ENCODE measurements at places on chromosomes 16 and 17.

DNA sequence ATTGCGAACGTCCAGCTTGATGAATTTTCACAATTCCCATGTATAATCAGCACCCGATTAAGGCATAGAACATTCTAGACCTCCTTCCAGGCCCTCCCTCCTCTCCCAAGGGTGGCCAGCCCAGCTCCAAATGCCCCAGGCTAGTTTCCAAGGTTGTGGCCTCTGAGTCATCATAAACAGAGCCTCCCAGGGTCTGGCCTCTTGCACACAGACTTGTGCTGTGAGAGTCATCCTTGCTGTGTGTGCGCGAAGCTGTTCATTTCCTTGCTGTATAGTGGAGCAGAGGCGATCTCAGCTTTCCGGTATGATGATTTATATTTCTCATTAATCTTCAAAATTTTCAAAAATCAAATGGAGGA lies 20.5 kb upstream of the JPH3 start:
- DNase-seq: no peak

DNA sequence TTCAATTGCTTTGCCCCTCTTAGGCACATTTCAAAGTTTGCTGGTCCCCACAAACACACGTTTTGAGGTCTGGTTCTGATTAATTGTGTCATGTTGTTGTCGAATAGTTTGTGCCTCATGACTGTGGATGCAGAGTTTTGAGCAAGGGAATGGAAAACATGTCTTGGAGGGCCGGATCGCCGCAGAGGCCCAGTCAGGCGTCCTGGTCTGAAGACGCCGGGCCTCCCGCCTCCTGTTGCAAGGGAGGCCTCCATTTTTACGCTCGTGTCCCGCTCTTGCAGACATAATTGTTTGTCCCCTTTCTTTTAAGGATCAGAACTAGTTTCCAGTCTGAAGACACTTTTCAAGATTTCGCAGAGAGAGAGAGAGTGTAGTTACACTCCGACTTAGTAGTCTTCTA lies 3.2 kb downstream of the NTN1 start:
- no peak for DNase-seq

- DNase-seq: no peak
Observed at GRCh38 chr17:68456339-68457167, 743 bp downstream of the WIPI1 start.

DNA sequence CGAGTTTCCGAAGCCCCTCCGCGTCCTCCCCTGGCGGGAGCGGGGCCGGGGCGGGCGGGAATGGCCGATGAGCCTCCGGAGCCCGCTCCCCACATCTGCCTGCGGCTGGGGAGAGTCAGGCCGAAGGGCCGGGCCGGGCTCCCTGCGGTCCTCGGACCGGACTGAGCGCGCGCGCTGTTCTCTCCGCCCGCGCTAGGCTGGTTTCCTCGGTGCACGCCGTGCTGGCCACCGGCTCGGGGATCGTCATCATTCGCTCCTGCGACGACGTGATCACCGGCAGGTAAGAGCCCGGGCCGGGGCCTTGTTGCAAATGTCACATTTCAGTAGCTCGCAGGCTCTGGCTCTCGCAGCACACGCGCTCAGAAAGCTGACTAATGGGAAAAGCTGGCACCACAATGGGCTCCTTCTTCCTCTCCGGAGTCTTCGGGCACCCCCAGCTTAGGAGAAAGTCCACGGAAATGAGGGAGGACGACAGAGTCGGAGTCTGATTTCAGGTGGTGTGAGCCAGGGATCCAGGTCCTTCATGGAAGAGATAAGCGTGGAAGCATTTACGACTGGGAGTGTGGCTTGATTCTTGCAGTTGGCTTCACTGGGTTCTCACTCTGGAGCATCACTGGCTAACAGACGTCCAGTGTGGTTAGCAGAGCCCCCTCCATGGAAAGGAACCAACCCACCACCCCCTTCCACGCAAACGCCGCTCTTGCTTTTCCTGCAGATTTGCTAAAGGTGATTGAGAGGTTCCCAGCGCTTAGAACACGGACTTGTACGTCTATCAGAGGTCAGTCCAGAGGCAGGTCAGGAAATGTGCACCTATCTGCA lies 715 bp downstream of the TLCD3A start:
- DNase-seq: no peak

DNA sequence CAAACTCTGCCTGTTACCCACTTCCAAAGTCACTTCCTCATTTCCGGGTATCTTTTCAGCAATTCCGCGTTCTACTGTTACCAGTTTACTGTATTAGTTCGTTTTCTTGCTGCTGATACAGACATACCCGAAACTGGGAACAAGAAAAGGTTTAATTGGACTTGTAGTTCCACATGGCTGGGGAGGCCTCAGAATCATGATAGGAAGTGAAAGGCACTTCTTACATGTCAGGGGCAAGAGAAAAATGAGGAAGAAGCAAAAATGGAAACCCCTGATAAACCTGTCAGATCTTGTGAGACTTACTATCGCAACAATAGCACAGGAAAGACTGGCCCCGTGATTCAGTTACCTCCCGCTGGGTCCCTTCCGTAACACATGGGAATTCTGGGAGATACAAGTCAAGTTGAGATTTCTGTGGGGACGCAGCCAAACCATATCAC lies 30.9 kb downstream of the PAFAH1B1 start:
- no peak for DNase-seq

DNA sequence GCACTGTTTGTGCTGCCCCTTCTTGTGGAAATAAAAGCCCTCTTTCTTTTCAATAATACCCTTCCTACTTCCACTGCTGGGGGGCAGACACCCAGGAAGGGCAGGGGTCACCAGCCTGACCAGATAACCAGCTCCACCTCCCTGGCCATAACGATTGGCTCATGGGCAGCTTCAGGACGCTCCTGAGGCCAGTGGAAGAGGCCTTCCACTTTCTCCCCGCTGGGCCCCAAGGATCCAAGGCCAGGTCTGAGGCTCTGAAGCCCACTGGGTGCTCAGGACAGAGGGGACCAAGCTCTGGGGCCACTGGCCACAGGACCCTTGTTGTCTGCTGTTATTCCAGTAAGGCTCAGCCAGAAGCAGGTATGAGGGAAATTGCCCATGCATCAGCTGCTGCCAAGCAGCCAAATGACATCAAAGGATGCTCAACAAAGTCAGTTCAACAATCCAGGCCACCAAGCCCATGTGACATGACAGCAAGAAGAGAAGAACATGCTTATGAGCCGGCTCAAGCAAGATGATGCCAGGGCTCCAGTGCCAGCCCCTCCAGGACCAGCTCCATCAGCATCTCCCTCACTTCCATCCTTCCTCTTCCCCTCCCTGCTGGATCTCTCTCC lies 238.8 kb downstream of the ZNF423 start:
- DNase-seq: no peak

GRCh38 chr16:85301231-85301630 lies 189.0 kb upstream of the CIBAR2 start:
- no peak for DNase-seq

DNA sequence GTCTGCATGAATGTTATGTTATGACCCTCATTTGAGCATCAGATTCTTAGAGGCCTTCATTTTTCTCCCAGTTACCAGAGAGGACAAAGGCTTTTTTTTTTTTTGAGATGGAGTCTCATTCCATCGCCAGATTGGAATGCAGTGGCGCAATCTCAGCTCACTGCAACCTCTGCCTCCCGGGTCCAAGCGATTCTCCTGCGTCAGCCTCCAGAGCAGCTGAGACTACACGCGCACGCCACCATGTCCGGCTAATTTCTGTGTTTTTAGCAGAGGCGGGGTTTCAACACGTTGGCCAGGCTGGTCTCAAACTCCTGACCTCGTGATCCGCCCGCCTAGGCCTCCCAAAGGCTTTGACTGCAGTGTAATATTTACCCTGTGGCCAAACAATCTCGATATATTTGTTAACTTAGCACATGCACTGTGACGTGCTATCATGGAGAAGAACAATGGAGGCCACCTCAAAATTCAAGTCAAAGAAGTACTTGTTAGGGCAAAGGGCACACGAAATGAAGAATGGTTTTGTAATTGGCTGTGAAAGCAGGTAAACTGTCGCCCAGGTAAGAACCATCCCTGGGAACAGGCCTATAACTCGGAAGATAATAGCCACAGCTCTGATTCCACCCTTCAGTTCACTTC lies 303.4 kb downstream of the SLC39A11 start:
- DNase-seq: no peak

GRCh38 chr16:88550246-88550661 lies 19.9 kb upstream of the ZC3H18 start:
- DNase-seq: no peak

- no peak for DNase-seq
Observed at GRCh38 chr16:25799816-25800215, 108.1 kb downstream of the HS3ST4 start.

- no peak for DNase-seq
Observed at GRCh38 chr16:49911430-49911829, 55.5 kb upstream of the ZNF423 start.

DNA sequence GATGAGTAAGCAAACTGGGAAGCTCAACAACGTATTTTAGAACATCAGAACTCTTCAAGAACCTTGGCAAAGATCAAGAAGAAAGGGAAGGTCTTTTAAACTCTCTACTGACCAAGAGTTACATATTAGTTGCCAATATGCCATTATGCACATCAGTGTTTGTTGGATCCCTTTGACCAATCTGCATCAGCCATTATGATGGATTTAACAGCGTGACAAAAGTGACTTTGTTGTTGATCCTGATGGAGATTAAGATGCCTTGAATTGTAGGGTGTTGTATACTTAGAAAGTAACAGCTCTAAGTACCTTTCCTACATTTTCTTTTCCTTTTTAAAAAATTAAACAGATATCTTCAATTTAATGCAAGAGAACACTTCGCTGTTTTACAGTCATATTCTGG lies 108.5 kb downstream of the CA4 start:
- DNase-seq: no peak

DNA sequence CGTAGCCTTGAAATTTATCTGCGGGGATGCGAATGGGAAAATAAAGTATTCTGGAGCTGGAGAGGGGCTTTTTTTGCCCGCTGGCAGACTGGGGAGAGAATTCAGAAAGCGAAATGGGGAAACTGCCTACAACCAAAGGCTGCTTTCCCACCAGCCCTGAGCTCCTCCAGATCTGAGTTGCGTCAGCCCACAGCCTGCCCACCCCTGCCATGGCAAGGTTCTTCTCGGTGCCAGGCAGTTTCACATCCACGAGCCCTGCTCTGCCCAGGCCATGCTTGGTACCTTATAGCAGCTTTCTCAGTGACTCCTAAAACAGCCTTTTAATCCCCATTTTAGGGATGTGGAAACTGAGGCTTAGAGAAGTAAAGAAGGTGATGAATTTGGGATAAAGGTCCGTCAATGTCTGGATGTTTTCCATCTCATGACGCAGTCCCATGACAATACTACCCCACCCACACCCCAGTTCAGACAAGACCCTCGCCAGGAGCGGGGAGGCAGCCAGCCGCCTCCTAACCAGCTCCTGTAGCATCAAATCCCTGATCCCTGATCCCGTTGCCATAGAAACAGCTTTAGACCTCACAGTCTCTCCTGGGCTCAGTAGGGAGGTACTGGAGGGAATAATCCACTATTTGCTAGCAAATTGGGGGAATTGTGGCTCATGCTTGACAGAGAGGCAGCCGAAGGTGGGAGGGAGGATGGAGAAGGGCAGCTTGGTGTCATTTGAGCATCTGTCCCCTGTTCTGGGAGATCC lies 113.5 kb downstream of the MGAT5B start:
- no peak for DNase-seq

GRCh38 chr16:87918866-87919680 lies 17.3 kb downstream of the CA5A start:
- DNase-seq: no peak

DNA sequence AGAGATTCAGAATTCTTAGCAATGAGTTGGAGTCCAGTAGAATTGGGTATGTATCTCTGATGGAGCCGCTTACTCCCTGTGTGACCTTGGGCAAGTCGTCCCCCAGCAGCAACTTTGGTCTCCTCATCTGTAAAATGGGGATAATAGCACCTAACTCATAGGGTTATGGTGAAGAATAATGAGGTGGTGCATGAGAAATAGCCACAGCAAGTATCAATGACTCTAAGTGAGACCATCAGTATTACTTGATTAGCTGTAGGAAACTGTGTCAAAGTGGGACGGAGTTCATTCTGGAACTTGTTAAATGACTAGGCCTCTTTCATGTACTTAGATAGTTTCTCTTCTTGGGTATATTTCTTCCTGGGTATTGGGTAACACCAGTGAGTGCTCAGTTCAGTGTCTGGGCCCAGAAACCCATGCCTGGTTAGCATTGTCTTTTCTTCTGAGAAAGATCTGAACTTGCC lies 6.4 kb downstream of the PRKCB start:
- DNase-seq: no peak

- no peak for DNase-seq
Observed at GRCh38 chr16:90083139-90083538, 6.0 kb upstream of the PRDM7 start.

GRCh38 chr17:15492791-15493692 lies 25.6 kb upstream of the CDRT4 start:
- DNase-seq: no peak

- DNase-seq: peak; percentile 32
Observed at GRCh38 chr17:29369831-29370735, 20.1 kb upstream of the TAOK1 start.

DNA sequence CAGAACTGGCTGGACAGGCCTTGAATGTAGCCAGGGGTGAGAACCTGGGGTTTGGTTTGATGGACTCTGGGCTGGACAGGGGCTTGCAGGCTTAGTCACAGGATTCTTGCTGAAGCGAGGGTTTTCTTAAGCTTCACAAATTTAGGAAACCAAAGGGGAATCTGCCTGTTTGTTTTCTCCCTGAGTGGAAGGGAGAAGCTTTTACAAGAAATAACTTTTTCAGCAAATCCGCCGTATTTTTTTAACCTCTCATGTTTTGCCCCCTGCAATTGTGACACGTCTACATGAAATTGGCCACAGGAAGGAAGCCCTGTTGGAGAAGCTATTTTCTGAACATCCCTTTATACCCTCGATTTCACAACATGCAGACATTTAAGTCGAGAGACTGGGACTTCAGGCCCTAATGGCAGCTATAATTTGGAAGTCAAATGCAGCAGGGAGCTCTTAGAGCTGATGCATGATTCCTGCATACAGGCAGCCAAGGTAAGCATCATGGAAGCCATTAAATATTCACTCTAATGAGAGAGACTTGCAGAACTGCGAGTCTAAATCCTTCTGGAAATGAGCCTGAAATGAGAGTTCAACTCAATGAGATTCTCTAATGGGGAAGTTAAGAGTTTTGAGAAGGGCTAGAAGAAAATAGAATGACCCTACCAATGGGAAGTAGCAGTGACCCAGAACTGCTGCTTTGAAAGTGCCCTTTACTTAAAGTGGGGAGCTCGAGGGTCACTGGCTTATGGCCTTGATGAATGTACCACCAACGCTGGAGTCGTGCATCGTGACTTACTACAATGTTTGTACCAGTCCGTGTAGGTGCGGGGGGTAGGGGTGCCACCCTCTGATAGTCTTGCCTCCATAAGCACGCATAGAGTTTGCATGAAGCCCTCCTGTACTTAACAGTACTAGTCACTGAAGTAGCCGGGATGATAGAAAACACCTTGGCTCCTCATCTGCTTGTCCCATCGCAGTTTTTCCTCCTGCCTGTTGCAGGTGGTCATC lies 45.1 kb upstream of the IRF8 start:
- DNase-seq: no peak

GRCh38 chr17:38745545-38745944 lies 2.6 kb downstream of the PCGF2 start:
- DNase-seq: no peak

GRCh38 chr16:10081201-10081940 lies 100.9 kb downstream of the GRIN2A start:
- no peak for DNase-seq

GRCh38 chr17:4715063-4715744 lies 4.8 kb downstream of the ARRB2 start:
- no peak for DNase-seq

- no peak for DNase-seq
Observed at GRCh38 chr16:88871730-88872416, 5.4 kb upstream of the PABPN1L start.

- no peak for DNase-seq
Observed at GRCh38 chr16:86375364-86375763, 135.0 kb upstream of the FOXF1 start.

Measured in activated CD4-positive, CD25-positive, alpha-beta regulatory T cell (primary cell).